Right ventricle myocardium superior (tissue), 1 donor: ENCODE measurements at places on chromosomes 6 and 20.

- no peak for DNase-seq
Measured at GRCh38 chr6:158684311-158684710, 34.5 kb downstream of the SYTL3 start.

DNA sequence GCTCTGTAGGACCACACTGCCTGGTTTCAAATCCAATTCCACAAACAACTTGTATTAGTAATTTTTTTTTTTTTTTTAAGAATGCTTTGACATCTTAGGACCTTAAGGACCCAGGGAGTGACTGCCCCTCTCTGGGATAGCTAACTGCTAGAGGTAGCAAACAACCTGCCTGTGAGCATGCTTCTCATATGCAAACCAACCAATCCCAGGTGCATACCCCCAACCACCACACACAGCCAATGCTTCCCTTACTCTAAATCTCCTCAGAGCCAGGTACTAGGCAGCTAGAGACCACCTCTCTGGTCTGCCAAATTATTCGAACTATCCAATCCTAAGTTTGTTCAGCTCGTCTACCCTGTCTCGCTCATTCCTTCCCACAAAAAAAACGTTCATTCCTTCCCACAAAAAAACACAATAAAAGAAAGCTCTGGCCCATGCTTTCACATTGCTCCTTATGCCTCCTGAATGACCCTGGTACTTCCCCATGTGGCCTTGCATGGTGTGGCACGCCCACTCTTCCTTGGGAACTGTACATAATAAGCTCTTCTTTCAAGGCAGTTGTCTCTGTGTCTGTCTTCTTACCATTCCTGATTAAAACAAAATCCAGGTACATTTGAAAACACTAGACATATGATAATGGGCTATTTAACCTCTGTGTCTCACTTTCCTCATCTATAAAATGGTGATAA, 6.4 kb downstream of the SERAC1 start:
- DNase-seq = no peak

- DNase-seq = peak; percentile 66
Measured at GRCh38 chr6:157273756-157274470, 49.4 kb downstream of the TMEM242 start.

GRCh38 chr6:56370127-56370540, 122.8 kb upstream of the COL21A1 start:
- DNase-seq = peak; percentile 68

DNA sequence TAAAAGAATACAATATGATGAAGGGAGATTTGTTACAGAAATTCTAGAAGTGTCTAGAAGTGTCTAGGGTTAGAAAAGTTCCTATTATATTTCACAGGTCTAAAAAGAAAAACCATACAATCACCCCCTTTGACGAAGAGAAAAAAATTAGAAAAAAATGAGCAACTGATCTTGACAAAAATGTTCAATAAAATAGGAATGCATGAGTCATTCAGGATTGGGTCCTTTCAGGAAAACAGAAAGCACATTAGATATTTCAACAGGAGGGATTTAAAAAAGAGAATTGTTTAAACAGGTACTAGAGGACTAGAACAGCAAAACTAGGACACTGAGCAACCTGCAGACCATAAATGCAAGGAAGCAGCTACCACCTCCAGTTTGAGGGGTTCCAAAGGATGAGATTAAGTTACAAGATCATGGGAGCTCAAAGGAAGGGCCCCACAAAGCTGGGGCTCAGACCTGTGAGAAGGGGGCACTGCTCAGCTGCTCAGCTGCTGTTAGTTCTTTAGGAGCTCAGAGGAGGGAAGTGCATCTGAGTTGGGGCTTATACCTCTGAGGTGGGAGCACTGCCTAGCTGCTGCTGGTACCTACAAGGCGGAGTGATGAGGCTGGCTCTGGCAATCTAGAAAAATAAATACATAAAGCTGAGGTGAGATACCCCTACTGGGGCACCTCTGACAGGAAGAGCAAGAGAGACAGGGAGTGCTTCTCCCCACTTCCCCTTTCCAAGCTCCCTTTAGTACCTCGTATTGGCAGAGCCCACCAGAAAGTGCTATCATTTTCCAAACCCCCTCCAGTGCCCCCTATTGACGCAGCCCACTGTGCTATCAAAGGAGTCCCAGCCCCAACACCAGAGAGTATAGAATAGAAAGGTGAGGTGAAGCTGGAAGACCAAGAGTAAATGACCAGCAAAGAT, 27.1 kb upstream of the BEND6 start:
- DNase-seq = no peak

- DNase-seq = no peak
Measured at GRCh38 chr6:155495011-155495768, 39.6 kb upstream of the NOX3 start.

DNA sequence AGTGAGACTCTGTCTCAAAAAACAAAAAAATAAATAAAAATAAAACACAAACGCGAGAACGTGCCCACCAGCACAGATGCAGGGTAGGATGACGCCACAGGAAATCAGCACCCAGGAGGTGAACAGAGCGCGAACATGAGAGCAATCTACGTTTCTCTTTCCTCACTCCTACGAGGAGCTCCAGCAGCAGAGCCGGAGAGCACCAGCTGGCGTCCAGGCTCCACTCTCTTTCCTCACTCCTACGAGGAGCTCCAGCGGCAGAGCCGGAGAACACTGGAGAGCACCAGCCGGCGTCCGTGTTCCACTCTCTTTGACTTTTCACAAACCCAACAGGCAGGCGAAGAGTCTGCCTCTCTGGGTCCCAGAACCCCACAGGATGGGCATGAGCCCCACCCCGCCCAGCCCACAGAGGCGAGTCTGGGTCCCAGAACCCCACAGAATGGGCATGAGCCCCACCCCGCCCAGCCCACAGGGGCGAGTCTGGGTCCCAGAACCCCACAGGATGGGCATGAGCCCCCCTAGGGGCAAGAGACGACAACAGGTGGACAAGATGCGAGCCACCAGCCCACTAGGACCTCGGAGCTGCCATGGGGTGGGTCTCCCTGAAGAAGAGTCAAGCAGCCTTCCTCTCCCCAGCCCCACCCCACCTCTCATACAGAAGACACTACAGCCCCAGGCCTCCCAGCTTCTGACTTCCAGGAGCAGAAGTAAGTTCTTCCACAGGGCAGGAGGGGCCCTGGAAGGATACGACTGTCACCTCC, 20.2 kb downstream of the ZBTB46 start:
- no peak for DNase-seq

GRCh38 chr6:97674802-97675201, 391.8 kb upstream of the MMS22L start:
- no peak for DNase-seq

GRCh38 chr20:63758152-63758551, 18.6 kb downstream of the SLC2A4RG start:
- no peak for DNase-seq

DNA sequence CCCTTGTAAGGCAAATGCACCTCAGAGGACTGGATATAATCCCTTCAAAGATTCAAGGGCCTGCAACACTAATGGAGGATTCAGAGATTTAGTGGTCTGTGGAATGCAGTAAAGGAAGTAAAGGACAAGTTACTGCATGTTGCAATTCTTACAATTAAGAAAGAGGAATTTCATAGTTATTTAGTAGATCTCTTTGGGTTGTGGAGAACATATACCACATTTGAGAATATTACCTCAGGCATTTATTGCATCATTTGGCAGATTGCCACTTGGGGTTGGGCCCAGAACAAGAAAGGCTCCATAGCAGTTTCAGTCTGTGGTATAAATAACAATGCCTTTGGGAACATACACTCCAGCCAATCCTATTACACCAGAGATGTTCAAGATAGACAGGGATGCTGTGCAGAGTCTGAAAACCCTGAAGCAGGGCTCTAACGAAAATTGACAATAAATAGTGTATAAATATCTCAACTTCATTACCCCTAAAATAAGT, 20.9 kb upstream of the EPM2A start:
- DNase-seq = peak; percentile 42

GRCh38 chr6:34052071-34052825, 93.6 kb downstream of the GRM4 start:
- no peak for DNase-seq

DNA sequence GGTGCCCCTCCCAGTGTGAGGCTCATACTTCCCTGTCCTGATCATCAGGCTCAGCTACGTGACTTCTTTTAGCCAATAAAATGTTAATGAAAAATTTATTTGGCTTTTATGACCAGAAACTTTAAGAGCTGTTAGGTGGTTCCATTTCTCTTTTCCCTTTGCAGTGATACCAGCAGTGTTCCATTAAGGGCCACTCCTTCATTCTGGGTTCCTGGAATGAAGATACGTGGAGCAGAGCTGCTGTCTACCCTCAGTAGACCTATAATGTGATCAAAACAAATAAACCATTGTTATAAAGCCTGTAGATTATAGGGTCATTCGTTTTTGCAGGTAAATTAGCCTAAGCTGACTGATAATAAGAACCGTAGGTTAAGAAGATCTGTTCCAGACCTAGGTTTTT, 228.0 kb downstream of the ZFAND3 start:
- no peak for DNase-seq

DNA sequence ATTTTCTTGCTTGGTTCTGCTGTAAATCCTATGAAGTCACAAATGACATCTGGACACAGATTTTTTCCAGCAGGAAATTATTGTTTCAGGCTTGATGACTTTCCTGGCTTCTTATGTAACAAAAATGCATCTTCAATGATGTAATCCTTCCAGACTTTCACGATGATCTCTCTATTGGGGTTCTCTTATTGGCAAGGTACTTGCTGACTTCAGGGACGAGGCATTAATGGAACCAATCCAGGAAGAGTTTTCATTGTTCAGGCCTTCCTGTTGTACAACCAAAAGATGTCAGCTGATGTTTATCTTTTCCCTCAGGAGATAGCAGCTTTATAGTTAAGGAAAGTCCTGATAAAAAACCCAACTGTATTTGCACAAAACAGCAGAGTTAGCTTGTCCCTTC, 118.5 kb upstream of the MMS22L start:
- DNase-seq = no peak

DNA sequence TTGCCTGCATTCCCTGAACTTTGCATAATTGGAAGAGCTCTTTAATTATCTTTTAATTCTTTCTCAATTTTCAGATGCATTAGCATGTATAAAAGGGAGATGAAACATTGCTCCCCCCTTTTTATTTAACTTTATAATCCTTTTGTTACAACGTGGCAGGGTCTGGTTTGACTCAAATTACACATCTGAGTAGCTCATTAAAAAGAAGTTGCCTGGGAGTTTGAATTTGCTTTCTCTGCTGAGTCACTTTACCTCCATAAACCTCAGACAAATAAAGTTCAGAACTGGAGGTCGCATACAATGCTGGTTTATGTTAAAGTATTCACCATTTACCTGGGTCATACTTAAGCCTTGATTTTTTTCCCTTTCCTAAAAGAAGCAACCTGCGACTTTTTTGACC, 495.2 kb downstream of the PREX1 start:
- no peak for DNase-seq

GRCh38 chr6:31396422-31397152, 6.8 kb upstream of the MICA start:
- peak; percentile 85 for DNase-seq

DNA sequence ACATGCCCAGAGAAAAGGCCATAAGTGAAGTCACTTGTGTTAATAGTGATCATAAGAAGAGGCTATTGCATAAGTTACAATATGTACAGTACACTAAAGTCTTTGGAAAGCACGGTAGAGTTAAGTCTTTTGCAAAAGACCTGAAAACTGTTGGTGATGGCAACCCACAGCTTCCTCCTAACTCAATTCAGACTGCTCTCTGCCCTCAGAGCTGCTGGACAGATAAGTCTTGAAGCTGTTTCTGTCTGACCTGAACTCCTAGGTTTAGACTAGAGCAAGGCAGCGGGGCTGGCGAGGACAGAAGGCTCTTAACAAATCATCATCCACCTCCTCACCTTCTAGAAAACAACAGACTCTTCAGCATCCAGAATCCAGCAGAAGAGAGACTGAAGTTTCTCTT, 125.4 kb downstream of the CD24 start:
- no peak for DNase-seq

GRCh38 chr6:41045664-41046063, 3.4 kb downstream of the TSPO2 start:
- no peak for DNase-seq

GRCh38 chr6:305371-306206, 13.3 kb downstream of the DUSP22 start:
- no peak for DNase-seq

GRCh38 chr20:53582574-53583351, 10.9 kb downstream of the ZNF217 start:
- DNase-seq = no peak

DNA sequence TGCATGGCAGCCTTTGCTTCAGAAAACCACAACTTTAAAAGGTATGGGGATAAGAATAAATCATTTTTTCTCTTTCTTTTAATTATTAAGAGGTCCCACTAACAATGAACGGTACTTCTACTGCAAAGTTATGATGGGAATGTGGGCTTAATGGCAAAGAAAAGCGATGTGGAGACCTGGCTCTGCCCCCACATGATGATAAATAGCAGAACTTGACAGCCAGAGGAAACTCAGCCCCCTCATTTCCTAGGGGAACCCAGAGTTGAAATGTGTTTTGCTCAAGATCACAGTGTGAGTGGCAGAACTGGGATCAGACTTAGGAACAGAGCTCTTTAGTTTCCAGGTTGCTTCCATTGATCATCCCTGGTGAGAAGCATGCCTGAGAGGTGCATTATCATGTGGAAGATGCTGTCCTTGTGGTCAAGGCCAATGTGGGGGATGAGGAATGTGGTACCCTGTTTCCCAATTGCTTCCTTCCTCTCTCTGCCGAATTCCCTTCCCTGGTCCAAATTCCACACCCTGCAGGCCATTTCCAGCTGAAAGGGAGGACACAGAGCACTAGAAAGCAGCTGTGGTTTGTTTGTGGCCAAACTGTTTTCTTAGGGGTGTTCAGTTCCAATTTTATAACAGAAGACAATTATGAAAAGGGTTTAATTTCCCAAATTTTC, 66.0 kb downstream of the BACH2 start:
- no peak for DNase-seq

- DNase-seq = no peak
Measured at GRCh38 chr6:135920689-135921088, 69.2 kb downstream of the PDE7B start.

DNA sequence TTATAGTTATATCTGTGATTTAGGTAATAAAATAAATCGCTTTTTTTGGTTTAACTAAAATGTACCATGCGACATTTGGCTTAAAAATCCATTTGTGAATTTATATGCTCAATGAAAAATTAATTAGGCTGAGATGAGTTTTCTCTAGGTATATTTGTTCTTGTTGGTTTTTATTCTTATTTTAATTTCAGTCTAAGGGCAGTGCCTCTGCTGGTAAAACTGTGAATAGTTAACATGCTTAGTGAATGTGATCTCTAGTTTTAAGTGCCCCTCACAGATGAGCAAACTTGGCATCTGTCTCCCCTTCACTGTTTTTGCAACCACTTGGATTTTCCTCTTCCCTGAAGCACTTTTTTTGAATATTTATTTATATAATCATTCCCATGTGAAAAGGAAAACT, 822.7 kb downstream of the GRIK2 start:
- DNase-seq = no peak

- DNase-seq = no peak
Measured at GRCh38 chr20:43185901-43186300, 3.8 kb downstream of the PTPRT start.

- DNase-seq = peak; percentile 52
Measured at GRCh38 chr6:77466055-77466450, 2.8 kb upstream of the HTR1B start.

DNA sequence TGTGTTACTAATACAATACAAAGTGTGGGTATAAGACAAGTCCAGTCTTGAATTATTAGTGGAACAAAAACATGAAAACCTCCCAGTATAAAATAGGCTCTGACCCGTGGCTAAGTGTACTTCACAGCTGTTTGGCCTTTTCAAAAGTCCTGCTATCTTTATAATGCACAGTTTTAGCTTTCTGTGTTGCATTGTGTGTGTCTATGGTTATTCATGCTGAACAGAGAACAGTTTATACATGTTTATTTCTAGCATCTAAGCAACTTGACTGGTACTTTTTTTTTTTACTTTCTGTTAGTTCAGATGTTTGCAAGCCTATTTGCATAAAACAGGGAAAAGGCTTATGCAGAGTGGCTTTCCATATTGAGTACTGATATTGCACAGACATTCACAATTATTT, 119.2 kb upstream of the CCN2 start:
- DNase-seq = no peak
